COLO829 (cell line): ENCODE measurements at places on chromosomes 6 and 20.

- DNase-seq = no peak
Observed at GRCh38 chr20:59443550-59443949, 143.1 kb downstream of the EDN3 start.

GRCh38 chr6:156687789-156688619 is 89.2 kb upstream of the ARID1B start:
- no peak for DNase-seq

DNA sequence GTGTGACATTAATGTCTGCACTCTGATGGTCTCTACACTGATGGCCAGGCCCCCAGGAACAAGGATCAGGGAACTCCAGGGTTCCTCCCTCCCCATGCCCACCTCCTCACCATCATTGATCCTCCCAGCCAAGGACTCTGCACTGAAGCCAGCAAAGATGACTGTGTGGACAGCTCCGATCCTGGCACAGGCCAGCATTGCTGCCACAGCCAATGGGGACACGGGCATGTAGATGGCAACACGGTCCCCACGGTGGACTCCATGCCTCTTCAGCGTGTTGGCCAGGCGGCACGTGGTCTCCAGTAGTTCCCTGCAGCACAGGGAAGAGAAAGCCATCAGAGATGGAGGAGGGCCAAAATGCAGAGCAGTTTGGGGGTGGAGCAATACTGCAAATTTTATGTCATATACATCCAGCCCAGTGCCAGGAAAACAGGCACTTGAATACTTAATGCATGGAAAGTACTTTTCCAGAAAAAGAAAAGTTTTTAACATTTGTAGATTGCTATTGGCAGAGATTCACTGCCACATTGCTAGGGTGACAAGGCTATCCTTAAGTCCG is 27.2 kb downstream of the ACSS1 start:
- no peak for DNase-seq

DNA sequence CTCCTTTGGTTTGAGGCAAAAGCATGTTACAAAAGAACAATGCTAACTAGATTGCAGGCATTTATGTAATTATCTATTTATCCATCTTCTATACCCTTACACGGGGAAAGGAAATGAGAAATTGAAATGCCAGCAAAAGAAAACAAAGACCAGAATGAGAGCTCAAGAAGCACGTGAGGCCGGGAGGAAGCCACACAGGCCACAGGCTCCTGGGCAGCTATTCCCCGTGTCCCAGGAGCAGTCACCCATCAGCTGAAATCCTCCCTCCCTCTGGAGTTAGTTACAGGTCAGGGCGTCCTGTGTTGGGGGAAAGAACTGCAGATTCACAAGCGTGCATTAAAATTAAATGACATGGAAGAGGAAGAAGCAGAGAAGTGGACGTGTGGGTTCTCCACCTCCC is 64.7 kb upstream of the RPS6KA2 start:
- no peak for DNase-seq

DNA sequence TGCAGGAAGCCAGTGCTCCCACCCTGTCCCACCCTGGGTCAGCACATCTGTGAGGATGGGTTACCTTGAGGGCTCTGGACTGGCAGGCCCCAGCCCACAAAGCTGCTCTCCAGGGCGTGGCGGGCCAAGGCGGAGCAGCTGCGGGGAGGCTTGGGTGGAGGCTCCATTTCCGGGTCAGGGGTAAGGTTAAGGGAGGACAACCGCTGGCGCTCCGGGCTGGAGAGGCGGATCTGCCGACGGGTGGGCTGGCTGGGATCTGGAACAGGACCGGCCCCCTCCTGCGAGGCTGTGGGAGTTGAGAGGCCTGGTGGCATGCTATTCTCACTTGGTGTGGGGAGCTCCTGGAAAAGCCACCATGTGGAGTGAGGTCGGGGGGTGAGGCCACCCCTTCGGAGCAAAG is 5.5 kb downstream of the SMPD2 start:
- DNase-seq = no peak

DNA sequence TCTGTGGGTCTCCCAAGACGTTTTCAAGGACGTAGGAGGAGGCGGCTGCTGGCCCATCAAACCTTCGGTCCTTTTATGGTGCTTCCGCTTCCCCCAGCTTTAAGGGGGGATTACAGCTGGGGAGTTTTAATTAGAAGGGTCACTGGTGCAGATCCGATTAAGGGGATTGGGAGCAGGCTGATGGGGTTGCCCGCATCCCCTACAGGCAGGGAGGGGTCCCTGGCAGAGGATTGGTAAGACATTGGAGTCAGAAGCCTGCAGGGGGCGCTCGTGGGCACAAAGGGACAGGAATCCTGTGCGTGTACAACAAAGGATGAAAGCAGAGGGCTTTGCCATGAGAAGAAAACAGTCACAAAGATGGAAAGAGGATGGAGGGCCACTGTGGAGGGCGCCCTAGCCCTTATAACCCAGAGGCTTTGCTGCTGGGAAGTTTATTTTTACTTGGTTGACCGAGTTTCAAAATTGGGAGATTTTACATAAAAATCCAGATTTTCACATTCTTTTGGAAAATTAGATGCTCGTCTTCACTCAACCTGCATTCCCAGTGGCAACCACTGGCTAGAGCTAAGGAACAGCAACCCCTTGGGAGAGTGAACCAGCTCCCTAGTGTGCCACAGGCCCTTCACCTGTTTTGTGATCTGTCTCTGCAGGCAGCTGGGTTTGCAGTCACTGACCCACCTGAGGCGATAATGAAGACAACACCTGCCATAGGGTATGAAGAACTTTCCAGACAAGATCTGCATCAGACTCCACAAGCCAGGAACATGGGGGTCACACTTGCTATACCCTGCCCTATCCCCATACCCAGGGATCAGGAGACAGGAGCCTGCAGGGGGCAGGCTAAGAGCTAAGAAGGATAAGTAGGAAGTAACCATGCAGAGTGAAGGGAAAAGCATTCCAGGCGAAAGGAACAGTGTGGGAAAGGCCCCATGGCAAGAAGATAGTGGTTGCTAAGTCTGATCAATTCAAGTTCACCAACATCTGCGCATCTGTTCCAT is 97.7 kb downstream of the KCNB1 start:
- DNase-seq = peak; percentile 58

DNA sequence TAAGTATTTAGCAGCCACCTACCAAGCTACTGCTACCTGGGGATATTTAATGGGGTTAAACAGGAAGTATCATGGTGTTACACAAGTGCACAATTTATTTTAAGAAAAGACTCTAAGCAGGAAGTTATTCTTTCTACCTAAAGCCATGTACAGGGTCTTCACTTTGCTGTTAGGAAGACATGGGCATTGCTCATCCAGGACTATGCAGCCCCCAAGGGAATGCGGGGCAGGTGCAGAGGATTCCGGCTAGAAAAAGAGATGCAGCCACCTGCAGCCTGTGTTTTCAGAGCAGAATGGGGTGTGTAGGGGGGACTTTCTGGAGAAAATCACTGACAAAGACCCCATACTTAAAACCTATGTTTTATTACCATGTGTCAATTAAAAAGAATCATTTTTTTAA is 399.1 kb upstream of the NOX3 start:
- DNase-seq = no peak

GRCh38 chr6:38943964-38944363 is 104.6 kb upstream of the GLP1R start:
- DNase-seq = no peak
